H9 (cell line): ENCODE measurements at places on chromosomes 12 and 14. TPM values are rescaled to one million over a fixed set of nuclear protein-coding genes. Genes with fewer than 3 reads are reported as not detected.

DNA sequence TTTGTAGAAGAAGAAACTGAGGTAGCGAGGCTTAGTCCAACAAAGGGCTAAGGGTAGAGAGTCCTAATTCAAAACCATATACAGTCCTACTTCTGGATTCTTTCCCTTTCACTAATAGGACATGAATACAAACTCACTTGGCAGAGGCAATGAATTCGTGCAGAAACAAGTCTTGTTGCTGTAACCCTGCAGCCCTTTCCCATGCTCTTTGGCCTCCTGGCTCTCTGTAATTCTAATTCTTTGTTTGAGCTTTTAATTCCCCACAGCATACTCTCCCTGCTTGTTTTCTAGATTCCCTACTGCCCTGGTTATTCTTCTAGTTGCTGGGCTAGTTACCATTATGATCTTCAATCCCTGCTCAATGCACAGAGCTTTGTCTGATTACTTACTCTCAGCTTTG is 381.4 kb downstream of the ETNK1 start:
- no peak overlapping the region for H3K4me3 ChIP-seq
- no peaks in the 10 kb centered on the region for H3K4me1 ChIP-seq
- peaks cover 7% of the 10 kb centered on the region for H3K36me3 ChIP-seq
- no peaks in the 10 kb centered on the region for H3K27me3 ChIP-seq
- no peak overlapping the region for H3K27ac ChIP-seq

Gene RABGGTA
- 25.6 and 26.1 TPM in 2 replicates for total RNA-seq

Gene BCL11B
- 4.9 and 5.1 TPM in 2 replicates for total RNA-seq

DNA sequence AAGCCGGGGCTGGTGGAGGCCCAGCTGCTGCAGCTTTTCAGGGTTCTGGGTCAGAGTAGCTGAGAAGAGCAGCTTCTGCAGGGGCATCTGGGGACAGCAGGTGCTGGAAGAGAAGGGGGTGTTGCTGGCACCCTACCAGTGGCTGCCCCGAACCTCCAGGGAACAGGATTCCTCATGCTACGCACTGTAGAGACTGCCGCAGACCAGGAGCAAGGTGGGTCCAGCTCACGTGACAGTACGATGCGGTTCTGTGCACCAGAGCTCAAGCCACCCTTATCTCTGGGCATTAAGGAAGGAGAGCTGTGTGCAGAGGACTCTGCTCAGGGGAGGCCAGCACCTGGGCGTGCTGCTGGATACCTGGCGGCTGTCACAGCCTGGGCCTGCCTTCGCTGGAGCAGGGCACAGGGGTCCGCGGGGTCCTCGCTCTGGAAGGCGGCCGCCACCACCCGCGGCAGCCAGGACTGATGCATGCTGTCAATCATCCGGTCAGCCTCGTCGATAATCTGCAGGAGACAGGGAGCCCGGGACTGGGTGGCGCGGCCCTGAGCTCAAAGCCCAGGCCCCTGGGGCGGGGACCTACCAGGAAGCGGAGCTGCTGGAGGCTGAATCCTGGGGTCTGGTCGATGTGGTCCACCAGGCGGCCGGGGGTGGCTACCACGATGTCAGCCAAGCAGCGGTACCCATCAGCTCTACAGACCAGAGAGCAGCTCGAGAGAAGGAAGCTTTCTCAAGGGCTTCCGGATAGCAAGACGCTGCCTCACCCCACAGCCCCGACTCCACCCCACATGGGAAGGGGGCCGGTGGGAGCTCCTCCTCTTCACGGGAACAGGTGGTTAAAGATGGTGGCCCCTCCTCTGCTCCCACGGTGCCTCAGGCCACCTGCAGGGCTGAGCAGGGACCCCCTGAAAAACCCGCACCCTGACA is 2.9 kb downstream of the DDX51 start:
- H3K4me1 ChIP-seq, result peaks cover 3% of the 10 kb centered on the region; the same call in 1 of the 2 replicates
- H3K36me3 ChIP-seq, result peaks cover 31% of the 10 kb centered on the region
- no peak overlapping the region for H3K27ac ChIP-seq
- no peaks in the 10 kb centered on the region for H3K27me3 ChIP-seq
- peak overlapping the region; percentile 38; the same call in 1 of the 3 replicates for H3K4me3 ChIP-seq
- no peak for DNase-seq

Gene NANOG
- total RNA-seq, result 199 and 211 TPM in 2 replicates

DNA sequence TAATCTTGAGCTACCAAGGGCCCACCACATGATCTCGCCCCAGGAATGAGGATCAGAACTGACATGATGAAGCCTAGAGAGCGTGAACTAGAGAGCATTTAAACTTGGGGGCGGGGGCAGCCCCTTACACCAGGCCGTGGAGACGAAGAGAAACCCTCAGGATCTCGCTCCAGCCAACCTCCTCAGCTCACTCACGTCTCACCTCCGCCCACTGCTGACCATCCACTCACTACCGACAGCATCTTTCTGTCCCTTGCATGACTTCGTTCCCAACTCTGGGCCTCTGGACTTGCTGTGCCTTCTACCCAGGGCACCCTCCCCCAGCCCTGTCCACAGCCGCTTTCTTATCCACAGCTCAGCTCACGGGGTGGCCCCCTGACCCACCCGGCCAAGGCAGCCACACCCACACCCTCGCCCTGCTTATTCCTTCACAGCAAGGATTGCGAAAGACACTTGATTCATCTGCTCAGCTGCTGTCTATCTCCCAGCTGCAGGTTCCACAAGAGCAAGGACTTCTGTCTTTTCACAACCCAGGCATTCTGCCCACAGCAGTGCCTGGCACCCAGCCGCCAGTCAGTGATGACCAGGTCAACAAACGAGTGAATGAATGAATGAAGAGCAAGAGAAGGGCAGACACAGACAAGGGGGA is 6.4 kb downstream of the STX2 start:
- no peaks in the 10 kb centered on the region for H3K27me3 ChIP-seq
- no peaks in the 10 kb centered on the region; the same call in 1 of the 2 replicates for H3K36me3 ChIP-seq
- H3K4me3 ChIP-seq, result no peak overlapping the region
- H3K4me1 ChIP-seq, result peaks cover 6% of the 10 kb centered on the region; the same call in 1 of the 2 replicates
- H3K27ac ChIP-seq, result no peak overlapping the region

Gene HCAR1
- 0.07 TPM in 2 replicates for total RNA-seq

GRCh38 chr12:98763656-98764055 is 118.6 kb downstream of the APAF1 start:
- H3K27me3 ChIP-seq, result no peaks in the 10 kb centered on the region; the same call in 1 of the 2 replicates
- no peak for DNase-seq
- H3K4me1 ChIP-seq, result no peaks in the 10 kb centered on the region
- H3K4me3 ChIP-seq, result no peak overlapping the region
- no peaks in the 10 kb centered on the region for H3K36me3 ChIP-seq

- DNase-seq, result peak; percentile 94
- H3K27ac ChIP-seq, result peak overlapping the region; percentile 22
- H3K36me3 ChIP-seq, result peaks cover 6% of the 10 kb centered on the region; the same call in 1 of the 2 replicates
Measured at GRCh38 chr12:67772267-67773169, 124.0 kb downstream of the DYRK2 start.

- no peak overlapping the region for H3K4me3 ChIP-seq
- no peak overlapping the region for H3K27ac ChIP-seq
- H3K4me1 ChIP-seq, result no peaks in the 10 kb centered on the region
- DNase-seq, result no peak
- no peaks in the 10 kb centered on the region for H3K27me3 ChIP-seq
- peaks cover 47% of the 10 kb centered on the region for H3K36me3 ChIP-seq
Measured at GRCh38 chr14:103732868-103733620, 17.4 kb downstream of the ZFYVE21 start.

- DNase-seq, result no peak
- H3K4me1 ChIP-seq, result no peaks in the 10 kb centered on the region
- H3K27me3 ChIP-seq, result no peaks in the 10 kb centered on the region; the same call in 1 of the 2 replicates
Measured at GRCh38 chr12:122081697-122082221, 3.2 kb downstream of the MLXIP start.

- H3K4me1 ChIP-seq, result no peaks in the 10 kb centered on the region
- H3K27ac ChIP-seq, result no peak overlapping the region
- no peak for DNase-seq
- no peaks in the 10 kb centered on the region for H3K36me3 ChIP-seq
- H3K27me3 ChIP-seq, result peaks cover 5% of the 10 kb centered on the region; the same call in 1 of the 2 replicates
- no peak overlapping the region for H3K4me3 ChIP-seq
Measured at GRCh38 chr14:92692822-92693226, 55.6 kb downstream of the LGMN start.

- peak overlapping the region; percentile 74; the same call in 1 of the 3 replicates for H3K4me3 ChIP-seq
- H3K36me3 ChIP-seq, result peaks cover 3% of the 10 kb centered on the region
- peak overlapping the region; percentile 91 for H3K27ac ChIP-seq
- DNase-seq, result no peak
Measured at GRCh38 chr12:49697808-49698207, 9.4 kb downstream of the FMNL3 start.

DNA sequence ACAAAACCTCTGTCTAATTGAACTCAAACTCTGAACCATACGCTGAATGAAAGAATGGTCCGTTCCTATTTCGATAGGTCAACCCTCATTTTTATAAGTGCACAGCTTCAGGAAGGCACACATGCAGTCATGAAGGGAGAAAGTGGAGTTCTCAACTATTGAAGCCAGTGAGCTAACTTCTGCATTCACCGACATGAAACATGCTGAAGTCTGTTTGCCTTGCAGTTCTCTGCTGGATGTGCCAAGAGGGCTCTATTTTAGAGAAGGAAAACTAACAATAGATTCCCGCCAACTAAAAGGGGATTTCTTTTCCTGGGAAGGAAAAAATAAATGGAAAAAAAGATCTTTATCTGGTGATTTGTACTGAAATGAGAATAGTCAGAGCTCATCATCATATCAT is 191.0 kb upstream of the PLEKHG7 start:
- no peaks in the 10 kb centered on the region; the same call in 2 of the 3 replicates for H3K36me3 ChIP-seq
- no peak overlapping the region for H3K4me3 ChIP-seq
- H3K4me1 ChIP-seq, result no peaks in the 10 kb centered on the region
- no peak for DNase-seq
- no peak overlapping the region for H3K27ac ChIP-seq
- no peaks in the 10 kb centered on the region; the same call in 1 of the 2 replicates for H3K27me3 ChIP-seq

- no peaks in the 10 kb centered on the region for H3K36me3 ChIP-seq
- DNase-seq, result no peak
- no peak overlapping the region for H3K27ac ChIP-seq
- H3K4me1 ChIP-seq, result no peaks in the 10 kb centered on the region; the same call in 1 of the 2 replicates
- H3K4me3 ChIP-seq, result no peak overlapping the region
Measured at GRCh38 chr14:86935241-86935885, 1057.6 kb downstream of the GALC start.

Gene FBXW8
- 14.9 and 15.3 TPM in 2 replicates for total RNA-seq

- peak; percentile 63 for DNase-seq
- H3K36me3 ChIP-seq, result no peaks in the 10 kb centered on the region
- H3K27ac ChIP-seq, result no peak overlapping the region
- peak overlapping the region; percentile 63 for H3K4me3 ChIP-seq
- H3K27me3 ChIP-seq, result no peaks in the 10 kb centered on the region
Measured at GRCh38 chr14:73633116-73634010, 11.4 kb upstream of the DNAL1 start.

DNA sequence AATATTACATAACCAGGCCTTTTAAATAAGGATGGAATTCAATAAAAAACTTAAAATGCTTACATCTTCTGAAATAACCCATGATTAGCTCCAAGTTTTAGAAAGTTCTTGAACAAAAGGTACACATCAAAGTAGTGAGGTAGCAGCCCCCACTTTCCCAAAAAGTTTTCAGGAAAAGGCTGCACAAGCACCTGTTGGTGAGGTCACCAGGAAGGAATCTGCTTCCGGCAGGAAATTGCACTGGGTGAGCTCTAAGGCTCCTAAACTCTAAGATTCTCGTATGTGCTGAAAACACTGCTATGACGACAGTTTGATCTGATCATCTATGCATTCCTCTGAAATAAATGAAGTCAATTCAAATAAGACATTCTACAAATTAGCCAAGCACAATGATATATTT is 34.3 kb upstream of the TTC7B start:
- no peaks in the 10 kb centered on the region; the same call in 1 of the 2 replicates for H3K27me3 ChIP-seq
- H3K4me3 ChIP-seq, result no peak overlapping the region
- no peak overlapping the region for H3K27ac ChIP-seq

Gene OAS3
- total RNA-seq, result 0.70 and 0.81 TPM in 2 replicates

Gene RD3L
- total RNA-seq, result not detected in 2 replicates

DNA sequence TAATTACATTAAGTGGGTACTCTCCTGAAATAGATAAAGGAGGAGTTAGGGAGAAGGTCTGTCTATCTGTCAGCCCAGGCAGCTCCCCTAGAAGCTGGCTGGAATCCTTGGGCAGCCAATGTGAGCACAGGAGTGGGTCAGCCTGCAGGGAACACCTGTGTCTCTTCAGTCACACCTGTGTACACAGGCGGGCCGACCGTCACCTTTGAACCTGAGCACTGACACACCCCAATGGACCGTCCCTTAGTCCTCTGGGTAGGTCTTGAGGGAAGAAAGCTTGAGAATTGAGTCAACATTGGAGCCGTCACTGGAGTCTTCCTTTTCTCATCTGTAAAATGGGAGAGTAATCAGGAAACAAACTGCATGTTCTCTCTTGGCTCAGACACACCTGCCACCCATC is 9.8 kb upstream of the GSC start:
- 0 out of 2 replicates have a peak, but pooled peaks cover 6% of the 10 kb centered on the region for H3K4me1 ChIP-seq
- peaks cover 17% of the 10 kb centered on the region for H3K27me3 ChIP-seq
- H3K36me3 ChIP-seq, result no peaks in the 10 kb centered on the region
- H3K27ac ChIP-seq, result no peak overlapping the region
- no peak overlapping the region for H3K4me3 ChIP-seq
- DNase-seq, result no peak

Gene KRT82
- not detected in 2 replicates for total RNA-seq

Gene PIWIL1
- total RNA-seq, result not detected in 2 replicates

Gene RNF31
- total RNA-seq, result 67.8 and 87.3 TPM in 2 replicates

- peak overlapping the region; percentile 88 for H3K4me3 ChIP-seq
- H3K36me3 ChIP-seq, result peaks cover 2% of the 10 kb centered on the region; the same call in 1 of the 2 replicates
- peaks cover 33% of the 10 kb centered on the region; the same call in 1 of the 2 replicates for H3K27me3 ChIP-seq
- H3K27ac ChIP-seq, result no peak overlapping the region
Measured at GRCh38 chr12:1593174-1594005, 991 bp downstream of the FBXL14 start.

Gene HSPA2
- 25.4 and 25.8 TPM in 2 replicates for total RNA-seq

Gene HOXC12
- not detected in 2 replicates for total RNA-seq

DNA sequence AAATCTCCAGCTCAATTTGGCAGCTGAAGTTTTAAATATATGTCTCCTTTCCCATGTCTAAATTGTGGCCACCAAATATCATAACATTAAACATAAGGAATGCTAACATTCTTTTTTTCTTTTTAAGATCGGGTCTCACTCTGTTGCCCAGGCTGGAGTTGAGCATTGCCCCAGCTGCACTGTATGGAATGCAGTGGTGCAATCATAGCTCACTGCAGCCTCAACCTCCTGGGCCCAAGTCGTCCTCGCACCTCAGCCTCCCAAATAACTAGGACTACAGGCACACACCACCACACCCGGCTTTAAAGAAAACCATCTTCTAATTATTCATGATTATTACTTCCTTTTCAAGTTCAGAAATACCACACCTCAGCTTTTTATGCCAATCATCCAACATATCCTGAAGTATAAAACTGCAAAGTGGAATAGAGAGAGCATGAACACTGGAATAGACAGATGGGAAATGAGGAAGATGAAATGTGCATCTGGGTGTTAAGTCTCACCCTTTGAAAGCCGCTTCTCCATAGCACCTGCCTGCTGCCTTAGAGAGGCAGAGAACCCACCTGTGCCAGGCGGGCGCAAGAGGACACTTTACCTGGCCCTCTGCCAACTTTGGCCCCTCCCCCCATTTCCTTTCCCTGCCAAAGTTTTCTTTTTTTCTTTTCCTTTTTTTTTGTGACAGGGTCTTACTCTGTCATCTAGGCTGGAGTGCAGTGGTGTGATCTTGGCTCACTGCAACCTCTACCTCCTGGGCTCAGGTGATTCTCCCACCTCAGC is 2.8 kb upstream of the EML1 start:
- H3K4me1 ChIP-seq, result no peaks in the 10 kb centered on the region
- H3K36me3 ChIP-seq, result no peaks in the 10 kb centered on the region
- no peak overlapping the region for H3K27ac ChIP-seq
- no peak overlapping the region for H3K4me3 ChIP-seq
- no peak for DNase-seq
- no peaks in the 10 kb centered on the region for H3K27me3 ChIP-seq

GRCh38 chr14:61568572-61569011 is 126.7 kb upstream of the HIF1A start:
- H3K27ac ChIP-seq, result no peak overlapping the region
- no peaks in the 10 kb centered on the region for H3K4me1 ChIP-seq
- H3K36me3 ChIP-seq, result no peaks in the 10 kb centered on the region
- DNase-seq, result peak; percentile 72
- H3K27me3 ChIP-seq, result no peaks in the 10 kb centered on the region
- peak overlapping the region; percentile 53 for H3K4me3 ChIP-seq
